Activated CD8-positive, alpha-beta memory T cell treated with anti-CD3 and anti-CD28 coated beads for 1 hour (primary cell): ENCODE measurements at places on chromosomes 13 and 19.

DNA sequence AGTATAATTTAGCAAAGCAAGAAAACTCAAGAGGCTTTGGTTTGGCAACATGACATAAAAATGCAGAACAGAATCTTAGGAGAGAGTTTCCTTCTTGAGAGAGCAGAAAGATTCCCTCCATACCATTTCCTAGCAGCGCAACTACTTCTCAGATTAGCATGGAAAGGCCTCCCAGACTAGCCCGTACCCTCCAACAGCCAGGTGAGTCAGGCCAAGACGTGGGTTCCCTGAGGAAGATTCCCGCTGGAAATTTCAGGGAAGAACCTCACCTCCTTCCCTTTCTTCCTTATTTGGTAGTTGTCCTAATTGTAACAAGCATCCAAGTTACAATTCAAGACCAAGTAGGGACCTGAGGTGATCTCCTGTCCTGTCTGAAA is 12.3 kb downstream of the COL4A2 start:
- no peak for DNase-seq

GRCh38 chr19:38556521-38557174 is 61.1 kb downstream of the MAP4K1 start:
- no peak for DNase-seq

GRCh38 chr19:17379221-17379631 is 2.1 kb upstream of the PLVAP start:
- no peak for DNase-seq

GRCh38 chr13:33016414-33017322 is at the start of gene KL:
KL (plus strand) TSS chr13:33016423; CDS start chr13:33016441, 18 bp downstream.
- DNase-seq: no peak

- no peak for DNase-seq
Observed at GRCh38 chr19:18274781-18275356, 617 bp upstream of the IQCN start.

DNA sequence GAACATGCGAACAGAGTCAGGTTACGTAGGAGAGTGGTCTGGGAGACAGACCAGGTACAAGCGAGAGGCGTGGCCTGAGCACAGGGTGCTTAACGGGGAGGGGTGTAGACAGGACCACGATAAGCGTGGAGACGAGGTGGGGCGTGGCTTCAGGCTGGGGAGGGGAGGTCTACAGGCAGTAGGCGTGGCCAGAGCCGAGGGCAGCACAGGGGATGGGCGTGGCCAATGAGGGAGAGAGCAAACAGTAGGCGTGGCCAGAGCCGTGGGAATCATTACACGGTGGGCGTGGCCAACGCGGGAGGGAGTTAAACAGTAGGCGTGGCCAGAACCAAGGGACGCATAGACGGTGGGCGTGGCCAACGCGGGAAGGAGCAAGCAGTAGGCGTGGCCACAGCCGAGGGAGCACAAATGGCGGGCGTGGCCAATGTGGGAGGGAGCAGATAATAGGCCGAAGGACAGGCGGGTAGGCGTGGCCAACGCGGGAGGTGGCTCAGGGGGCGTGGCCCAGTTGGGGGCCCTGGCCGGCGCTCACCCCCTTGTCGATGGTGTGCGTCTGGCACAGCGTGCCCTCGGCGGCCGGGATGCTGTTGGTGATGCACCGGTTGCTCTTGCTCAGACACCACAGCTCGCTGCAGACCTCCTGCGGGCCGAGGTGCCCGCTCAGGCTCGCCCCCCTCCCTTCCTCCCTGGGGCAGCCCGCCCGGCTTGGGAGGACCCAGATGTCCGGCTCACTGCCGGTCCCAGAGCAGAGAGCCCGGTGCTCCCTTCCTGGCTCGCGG is 15.2 kb upstream of the MYO1F start:
- peak; percentile 87 for DNase-seq

- no peak for DNase-seq
Observed at GRCh38 chr13:99955107-99955746, 16.3 kb downstream of the ZIC5 start.

GRCh38 chr19:44592451-44592890 is 20.9 kb upstream of the IGSF23 start:
- DNase-seq: no peak

GRCh38 chr19:34962687-34963572 is 1.1 kb downstream of the ZNF792 start:
- DNase-seq: no peak
